ENCODE measurements at places on chromosomes 13 and 19.
A peak's percentile ranks its signal among the peaks of the same experiment; 100 is the strongest.

DNA sequence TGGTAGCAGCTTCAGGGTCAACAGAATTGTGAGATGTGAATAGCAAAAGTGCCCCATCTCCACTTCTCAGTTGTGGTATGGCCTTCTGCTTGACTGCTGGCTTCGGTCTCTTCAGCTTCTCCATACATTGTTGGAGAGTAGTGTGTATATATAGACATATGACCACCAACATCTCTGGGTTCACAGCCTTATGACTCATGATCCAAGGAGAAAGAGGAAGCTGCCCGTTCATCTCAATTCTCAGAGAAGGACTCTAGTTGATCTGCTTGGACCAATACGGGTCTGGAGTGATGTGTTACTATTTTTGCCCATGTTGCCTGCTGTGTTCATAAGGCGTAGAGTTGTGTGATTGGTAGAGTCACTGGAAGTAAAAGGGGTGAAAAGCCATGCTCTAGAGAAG, 3.6 kb upstream of the COMMD6 start:
- peak; percentile 82 for DNase-seq

DNA sequence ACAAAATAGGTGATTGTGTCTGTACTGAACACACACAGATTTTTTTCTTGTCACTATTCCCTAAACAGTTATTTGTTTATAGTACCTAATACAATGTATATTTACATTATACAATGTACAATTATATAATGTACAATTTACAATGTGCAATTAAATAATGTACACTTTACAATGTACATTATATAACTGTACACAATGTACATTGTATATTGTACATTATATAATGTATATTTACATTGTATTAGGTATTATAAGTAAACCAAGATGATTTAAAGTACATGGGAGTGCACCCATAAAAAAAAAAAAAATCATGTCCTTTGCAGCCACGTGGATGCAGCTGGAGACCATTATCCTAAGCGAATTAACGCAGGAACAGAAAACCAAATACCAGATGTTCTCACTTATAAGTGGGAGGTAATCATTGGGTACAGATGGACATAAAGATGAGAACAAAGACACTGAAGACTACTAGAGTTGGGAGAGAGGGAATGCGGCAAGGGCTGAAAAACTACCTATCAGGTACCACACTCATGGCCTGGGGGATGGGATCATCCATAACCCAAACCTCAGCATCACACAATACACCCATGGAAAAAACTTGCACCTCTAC, 68.1 kb downstream of the ABCC4 start:
- DNase-seq, result no peak

DNA sequence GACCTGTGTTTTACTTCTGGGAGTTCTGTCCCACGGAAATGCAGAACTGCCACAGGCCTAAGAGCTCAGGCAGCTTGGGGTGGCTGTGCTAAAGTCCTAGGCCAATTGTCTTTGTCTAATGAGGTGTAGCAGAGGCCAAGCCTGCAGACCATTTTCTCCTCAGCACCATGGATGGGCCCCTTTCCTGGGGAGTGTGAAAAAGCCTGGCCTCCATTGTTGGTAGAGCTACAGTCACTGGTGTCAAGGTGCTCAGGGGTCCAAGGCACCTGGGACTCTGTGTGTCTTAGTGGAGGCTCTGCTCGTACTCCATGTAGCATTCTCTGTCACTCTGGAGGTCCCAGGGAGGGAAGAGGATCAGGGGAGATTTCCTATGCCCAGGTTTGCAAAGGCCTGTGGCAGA, 329.6 kb downstream of the SLITRK5 start:
- DNase-seq, result no peak

DNA sequence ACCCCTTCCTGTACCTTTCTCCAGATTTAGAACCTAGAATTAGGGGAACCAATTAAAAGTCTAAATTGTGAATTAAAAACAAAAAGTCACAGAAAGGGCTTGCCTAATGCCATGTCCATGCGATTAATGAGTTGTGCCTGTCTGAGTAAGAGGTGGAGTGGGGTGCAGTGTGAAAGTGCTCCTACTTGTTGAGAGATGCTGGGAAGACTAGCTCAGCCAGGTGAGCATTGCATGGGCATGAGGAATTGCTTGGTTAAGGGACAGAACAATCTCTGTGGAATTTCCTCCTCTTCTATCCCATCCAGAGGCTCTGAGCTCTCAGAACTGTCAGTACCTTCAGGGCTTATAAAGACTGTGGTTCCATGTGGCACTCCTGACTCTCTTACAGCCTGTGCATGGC, 159.0 kb upstream of the UBL3 start:
- no peak for DNase-seq

DNA sequence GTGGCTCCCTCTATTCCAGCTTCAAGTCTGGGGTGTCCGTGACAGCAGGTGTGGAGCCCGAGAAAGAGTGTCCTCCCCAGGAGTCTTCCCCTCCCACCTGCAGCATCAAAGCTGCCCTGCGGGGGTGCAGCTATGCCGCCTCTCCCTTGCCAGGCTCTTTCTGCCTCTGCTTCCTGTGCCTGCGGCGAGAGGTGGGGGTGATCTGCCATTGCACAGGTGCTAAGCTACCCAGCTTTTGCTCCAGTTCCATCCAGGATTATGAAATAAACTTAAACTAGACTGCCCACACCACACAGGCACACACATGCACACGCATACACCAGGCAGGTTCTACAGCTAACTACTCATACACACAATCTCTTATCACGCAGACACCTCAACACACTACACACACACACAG, 104.7 kb upstream of the CLDN10 start:
- DNase-seq, result no peak

DNA sequence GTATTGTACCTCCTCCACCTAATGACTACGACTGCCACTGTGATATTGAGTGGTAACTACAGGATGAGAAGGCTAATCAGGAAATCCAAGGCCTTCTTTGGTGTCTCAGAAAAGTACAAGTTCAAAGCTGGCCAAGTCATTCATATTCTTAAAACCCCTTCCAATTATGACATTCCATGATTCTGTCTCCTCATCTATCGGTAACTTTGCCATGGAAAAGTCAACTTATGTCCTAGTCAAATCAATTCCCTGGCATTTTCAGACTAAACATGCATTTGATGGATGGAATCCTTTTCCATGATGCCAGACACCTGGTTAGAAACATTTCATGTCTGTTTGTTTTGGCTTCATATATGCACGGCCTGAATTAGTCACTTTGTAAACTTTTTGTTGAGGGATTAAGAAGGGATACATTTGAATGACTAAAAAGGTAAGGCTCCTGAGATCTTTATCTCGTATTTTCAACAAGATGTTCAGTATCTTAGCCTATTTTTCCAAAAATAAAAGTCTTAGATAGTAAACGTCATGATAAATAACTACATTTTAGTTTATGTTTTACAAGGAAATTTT, 186.5 kb downstream of the NHLRC3 start:
- no peak for DNase-seq

DNA sequence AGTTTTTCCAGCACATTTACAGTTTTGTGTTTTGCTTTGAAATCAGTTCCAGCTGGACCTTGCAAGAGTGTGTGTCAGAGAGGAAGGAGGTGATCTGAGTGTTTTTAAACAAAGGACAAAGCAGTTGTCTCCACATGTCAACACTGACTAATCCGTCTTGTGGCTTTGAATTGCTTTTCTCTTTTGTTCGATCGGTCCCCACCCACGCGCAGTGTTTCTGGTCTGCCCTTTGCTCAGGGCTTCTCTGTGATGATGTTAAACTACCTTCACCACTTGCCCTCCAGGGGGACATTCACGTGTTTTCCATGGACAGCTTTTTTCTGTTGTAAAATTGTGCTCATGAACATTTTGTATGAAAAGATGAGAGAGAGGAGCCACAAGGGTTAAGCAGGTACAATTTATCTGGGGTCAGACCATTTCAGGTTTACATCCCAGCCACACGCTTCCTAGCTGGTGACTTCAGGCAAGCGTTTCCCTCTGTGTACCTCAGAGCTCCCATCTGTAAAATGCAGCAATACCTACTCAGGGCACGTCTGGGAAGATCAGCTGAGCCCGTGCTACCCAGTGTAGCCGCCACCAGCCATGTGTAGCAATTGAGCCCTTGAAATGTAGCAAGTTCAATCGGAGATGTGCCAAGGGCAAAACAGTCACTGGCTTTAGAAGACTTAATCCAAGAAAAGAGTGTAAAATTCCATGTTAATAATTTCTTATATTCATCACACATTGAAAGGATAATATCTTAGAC, 13.5 kb upstream of the PLA2G4C start:
- peak; percentile 64 for DNase-seq

- DNase-seq, result no peak
These were observed 174.8 kb upstream of the SERP2 start for GRCh38 chr13:44198826-44199225.

DNA sequence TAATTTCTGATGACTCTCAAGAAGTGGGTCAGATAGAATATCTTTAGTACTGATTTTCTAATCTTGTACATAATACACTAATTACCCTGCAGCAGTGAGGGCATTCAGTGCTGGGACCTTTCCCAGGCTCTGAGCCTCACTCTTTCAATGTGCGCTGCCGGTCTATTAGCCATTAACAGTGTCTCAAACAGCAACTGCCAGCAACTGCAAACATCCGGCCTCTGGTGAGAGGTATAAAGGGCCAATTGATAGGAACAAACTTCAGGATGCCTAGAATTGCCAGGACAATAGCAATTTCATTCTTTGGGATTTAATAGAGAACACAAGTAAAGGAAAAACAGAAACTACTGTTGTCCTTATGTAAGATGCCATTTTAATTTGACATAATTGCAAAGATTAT, 604.4 kb upstream of the SPRY2 start:
- DNase-seq, result no peak

DNA sequence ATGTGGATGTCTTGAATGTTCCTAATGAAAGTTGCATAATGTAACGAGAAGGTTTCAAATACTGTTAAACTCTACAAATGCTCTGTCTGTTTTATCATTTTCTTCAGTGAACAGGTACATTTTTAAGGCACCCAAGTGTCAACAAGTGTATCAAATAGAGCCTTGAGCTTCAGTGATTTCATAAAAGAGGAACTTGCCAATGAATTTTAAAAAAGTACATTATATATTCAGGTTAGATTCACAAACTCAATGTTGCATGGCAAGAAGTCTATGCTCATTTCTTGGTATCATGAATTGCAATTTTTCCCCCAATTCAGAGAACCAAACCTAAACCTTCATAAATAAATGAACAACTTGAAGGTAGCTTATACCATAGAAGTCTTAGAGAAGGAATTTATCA, 838.8 kb downstream of the PCDH9 start:
- no peak for DNase-seq

DNA sequence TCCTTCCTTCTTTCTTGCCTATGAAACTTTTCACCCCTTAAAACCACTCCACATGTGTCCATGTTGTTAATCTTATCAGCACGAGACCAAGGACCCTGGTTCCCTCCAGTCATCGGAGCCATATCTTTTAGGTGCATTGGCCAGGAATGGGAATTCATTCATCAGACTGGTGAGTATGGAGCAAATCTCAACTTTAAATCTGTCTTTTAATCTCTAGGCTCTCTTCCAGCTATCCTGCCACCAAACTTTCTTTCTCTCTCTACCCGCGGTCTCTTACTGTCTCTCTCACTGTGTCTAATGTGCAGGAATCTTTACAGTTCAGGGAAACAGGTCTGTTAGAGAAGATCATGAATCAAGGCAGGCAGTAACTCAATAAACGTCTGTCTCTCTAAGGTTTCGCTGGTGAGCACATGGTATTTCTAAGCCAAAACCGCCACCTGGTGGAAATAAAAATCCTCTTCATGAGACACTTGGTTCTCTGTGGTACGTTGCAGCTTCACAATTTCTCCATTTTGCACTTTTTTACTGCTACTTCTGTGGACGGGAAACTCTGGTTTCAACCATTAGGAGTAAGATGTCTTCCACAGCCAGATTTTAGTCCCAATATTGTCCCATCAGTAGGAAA, 16.1 kb downstream of the LGALS16 start:
- peak; percentile 79 for DNase-seq

DNA sequence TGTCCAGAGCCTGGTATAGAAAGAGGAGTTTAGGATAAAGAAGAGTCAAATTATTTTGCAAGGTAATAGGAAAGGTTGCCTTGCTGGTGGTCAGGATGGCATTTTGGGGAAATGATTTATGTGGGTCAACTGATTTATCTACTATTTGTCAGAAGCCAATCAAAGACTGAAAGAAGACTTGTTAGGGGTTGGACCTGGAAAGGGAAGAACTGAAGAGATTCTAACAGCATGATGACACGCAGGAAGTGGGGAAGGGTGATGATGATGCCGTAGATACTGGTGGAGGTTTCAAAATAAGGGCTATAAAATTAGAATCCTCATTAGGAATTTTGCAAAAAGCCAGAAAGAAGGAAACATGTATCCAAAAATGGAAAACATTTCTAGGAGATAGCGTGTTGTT, 60.7 kb upstream of the FGF14 start:
- DNase-seq, result no peak

DNA sequence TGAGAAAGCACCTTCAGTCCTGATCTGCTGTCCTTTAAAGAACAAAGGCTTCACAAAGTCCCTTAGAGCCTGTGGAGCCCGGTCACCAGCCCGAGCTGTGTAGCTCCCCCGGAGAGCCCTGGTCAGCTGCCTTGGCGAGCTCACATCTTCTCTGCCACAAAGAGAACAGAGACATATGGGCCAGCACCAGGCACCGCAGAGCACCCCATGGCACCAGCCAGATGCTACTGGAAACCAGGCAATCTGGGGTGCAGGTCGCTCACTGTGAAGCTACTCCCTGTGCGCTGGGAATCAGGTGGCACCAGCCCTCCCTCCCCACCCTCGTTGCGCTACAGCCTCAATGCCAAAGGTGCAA, 44.3 kb upstream of the F7 start:
- DNase-seq, result no peak

DNA sequence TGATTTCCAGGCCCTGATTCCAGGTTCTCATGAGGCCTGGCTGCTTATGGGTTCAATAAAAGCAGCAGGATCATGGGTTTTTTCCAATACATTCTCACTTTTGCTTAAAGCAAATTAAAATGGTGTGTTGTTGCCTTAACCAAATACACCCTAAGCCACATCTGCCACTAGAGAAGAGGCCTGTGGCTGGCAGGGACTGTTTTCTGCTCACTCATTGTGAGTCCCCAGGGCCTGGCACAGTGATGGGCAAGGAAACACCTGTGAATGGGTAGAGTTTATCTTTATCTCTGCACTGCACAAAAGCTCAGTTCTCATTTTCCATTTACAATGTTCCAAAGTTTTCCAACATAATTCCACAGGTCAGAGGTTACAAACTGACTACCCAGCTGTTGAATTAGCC, 726.0 kb downstream of the UQCRFS1 start:
- no peak for DNase-seq

DNA sequence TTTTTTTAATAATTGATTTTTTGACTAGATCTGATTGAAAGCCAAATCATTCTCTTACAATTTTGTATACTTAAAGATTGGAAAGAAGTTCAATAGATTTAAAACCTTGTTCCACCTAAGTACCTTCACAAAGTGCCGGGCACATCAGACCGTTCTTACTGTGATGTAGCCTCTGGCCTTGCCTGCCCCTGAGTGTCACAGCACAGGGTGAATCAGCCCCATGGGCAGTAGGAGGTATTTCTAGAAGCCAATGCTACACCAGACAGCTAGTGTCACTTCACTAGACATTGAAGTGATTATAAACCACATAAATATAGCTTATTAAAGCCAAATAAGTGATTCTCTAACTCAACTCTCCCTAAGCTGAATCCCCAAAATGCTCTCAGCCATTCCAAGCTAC, 131.3 kb downstream of the LACC1 start:
- no peak for DNase-seq

- peak; percentile 64 for DNase-seq
These were observed 651 bp downstream of the GAPDHS start for GRCh38 chr19:35533822-35534392.

- DNase-seq, result peak; percentile 53
These were observed 277.9 kb downstream of the ZNF536 start for GRCh38 chr19:30649934-30650614.

All from suppressor macrophage (primary cell).